ENCODE measurements at places on chromosomes 3 and 15.

- no peak for DNase-seq
These were observed 973 bp upstream of the USP13 start for GRCh38 chr3:179651687-179652446.

DNA sequence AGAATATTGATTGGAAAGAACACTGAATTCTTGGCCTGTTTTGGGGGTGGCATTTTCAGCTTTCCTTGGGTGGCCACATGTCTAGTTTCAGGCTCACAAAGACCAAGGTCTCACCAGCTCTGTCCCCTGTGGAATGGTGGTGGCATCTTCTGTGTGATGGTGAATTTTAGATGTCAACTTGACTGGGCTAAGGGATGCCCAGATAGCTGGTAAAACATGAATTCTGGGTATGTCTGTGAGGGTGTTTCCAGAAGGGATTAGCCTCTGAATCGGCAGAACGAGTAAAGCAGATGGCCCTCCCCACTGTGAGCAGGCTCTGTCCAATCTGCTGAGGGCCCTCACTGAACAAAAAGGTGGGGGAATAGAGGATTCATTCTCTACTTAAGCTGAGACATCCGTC, 34.4 kb upstream of the MYZAP start:
- no peak for DNase-seq

GRCh38 chr15:91407269-91407889, 307.3 kb downstream of the SV2B start:
- no peak for DNase-seq

GRCh38 chr3:113252553-113252952, 41.2 kb downstream of the BOC start:
- DNase-seq, result no peak

DNA sequence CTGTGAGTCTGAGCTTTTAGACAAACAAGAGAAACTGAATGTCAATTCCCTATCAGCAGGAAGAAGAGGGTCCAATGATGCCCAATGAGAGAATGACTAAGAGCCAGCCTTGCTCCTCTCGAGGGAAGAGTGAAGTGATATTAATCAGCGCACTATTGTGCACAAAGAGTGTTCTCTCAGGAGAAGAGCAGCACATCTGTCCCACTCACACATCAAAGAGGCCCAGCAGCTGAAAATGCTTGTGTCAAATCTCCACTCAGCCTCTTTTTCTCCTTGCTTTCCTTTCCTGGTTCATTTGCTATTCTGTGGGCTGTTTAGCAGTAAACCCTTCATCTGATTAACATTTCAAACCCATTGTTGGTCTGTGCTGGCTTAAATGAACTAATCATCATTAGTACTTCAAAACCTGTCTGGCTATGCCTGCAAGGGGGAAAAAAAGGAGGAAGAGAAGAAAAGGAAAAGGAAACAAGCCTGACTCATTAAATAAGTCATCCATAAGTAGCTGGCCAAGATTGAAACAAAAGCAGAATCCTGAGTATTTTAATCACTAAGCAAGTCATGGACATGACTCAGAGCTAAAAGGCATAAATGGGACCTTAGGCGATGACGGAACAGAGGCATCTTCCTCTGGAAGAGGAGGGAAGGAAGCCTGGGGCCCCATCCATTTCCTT, 912.7 kb downstream of the TUSC7 start:
- DNase-seq, result no peak

DNA sequence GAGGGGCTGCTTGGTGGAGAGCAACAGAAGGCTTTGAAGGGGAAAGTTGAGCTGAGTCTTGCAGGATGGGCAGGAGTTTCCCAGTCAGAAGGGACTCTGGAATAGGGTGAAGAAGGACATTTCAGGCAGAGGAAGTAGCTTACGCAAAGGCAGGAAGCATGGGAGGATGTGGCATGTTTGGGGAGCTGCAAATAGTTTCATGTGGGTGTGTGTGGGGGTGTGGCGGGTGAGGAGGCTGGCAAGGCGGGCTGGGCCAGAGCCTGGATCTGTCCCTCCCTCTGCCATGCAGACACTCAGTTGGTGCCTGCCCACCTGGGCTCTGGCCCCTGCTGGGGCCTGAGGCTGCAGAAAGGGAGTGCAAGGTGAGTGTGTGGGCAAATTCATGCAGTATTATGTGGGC, 10.4 kb downstream of the TEX264 start:
- no peak for DNase-seq

- DNase-seq, result no peak
These were observed 27.5 kb downstream of the POLG start for GRCh38 chr15:89307046-89307587.

DNA sequence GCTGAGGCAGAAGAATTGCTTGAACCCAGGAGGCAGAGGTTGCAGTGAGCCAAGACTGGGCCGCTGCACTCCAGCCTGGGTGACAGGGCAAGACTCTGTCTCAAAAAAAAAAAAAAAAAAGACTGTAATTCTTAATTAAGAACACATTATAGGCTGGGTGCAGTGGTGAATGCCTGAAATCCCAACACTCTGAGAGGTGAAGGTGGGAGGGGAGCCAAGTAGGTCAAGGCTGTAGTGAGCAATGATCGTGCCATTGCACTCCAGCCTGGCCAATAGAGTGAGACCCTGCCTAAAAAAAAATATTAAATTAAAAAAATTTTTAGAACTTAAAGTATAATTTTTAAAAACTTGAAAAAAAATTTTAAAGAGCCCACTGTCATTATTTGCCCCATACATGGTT, 13.4 kb upstream of the ARPIN start:
- DNase-seq, result no peak

- no peak for DNase-seq
These were observed 27.2 kb downstream of the VEPH1 start for GRCh38 chr3:157475921-157476414.

DNA sequence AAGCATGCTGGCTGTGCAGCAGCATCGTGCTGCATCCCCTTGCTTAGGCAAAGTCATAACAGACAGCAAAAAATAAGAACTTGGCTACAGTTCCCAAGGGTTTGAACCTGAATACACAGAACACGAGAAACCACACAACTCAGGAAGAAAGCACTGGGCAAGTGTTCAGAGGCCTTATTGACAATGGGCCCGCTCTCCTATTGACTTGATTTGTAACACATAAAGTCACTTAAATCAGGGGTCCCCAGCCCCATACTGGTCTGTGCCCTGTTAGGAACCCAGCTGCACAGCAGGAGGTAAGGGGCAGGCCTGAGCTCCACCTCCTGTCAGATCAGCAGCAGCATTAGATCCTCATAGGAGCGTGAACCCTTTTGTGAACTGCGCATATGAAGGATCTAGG, 145.1 kb downstream of the LSAMP start:
- DNase-seq, result no peak

GRCh38 chr3:66145408-66145733, 75.4 kb upstream of the SLC25A26 start:
- DNase-seq, result no peak

DNA sequence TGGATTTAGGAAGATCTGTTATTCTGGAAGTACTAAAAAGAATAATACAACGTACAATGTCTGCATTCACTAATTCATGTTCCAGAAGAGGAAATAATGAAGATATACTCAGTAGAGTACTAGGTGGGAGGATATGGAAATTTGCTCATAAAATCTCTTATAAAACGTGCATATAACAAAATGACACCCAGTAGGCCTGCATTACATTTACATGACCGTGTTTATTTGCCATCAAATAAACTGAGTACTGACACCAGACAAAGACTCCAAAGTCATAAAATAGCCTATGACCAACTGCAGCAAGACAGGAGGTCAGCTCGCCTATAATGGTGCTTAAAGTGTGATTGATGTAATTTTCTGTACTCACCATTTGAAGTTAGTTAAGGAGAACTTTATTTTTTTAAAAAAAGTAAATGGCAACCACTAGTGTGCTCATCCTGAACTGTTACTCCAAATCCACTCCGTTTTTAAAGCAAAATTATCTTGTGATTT, 60.4 kb downstream of the DCUN1D1 start:
- DNase-seq, result no peak

DNA sequence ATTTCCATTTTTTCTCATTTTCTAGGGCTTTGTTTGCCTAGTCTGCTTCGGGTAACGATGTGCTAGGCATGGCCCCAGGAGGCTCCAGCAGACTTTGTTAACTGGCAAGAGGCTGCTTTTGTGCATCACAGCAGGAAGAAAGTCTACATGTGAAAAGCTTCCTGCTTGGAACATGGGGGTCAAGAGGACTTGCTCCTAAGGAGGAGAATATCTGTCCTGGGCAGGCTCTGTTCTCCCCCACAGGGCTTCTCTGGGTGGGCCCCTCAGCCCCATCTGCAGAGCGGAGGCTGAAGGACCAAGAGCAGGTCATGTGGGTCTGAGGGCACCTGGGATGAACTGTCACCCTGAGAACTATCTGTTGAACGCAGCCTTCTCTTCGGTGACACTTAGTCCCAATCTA, 94.7 kb downstream of the CCNL1 start:
- no peak for DNase-seq

GRCh38 chr3:164465172-164465571, 613.1 kb downstream of the SI start:
- DNase-seq, result no peak
